Sciatic nerve (tissue), 2 donors: ENCODE measurements at places on chromosomes 3 and 15. TPM values are rescaled to one million over a fixed set of nuclear protein-coding genes. Genes with fewer than 3 reads are reported as not detected.

DNA sequence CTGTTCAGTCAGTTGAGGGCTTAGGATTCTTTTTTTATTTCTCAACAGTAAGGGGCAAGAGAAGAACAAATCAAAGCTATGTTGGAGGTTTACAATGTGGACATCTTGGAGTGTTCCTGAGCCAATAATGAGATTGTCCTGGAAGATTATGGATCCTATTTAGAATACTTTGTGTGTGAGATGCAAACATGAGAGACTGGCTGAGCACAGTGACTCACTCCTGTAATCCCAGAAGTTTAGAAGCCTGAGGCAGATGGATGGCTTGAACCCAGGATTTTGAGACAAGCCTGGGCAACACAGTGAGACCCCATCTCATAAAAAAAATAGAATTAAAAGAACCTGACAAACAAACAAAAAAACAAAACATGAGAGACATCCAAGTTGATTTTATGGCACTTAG lies 351.6 kb downstream of the GAP43 start:
- no peak for DNase-seq

GRCh38 chr15:101309436-101310160 lies 14.6 kb upstream of the SNRPA1 start:
- DNase-seq, result peak; percentile 60

DNA sequence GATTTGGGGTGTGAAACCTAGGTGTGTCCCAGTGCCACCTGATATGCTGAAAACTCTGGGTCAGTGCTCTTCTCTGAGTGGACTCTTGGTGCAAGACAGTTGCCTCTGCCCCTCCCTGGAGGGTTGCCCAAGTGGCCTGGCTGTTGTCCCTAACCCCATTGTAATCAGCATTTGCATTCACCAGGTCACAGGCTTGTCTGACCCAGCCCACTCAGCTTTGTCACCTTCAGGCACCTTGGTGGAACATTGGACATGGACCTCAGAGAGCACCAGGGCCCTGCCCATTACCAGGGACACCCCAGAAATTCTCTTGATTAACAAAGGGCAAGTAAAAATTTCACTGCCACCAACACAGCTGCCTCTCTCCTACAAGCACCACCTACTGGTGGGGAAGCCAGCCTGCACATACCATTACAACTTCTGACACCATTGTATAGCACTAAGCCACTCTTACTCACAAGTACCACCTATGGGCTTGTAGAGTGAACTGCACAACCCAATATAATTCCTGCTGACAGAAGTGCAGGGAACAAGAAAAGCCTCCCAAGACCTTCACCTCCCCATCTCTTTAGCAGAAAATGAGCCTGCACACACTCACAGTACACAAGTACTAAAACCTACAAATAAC lies 324.6 kb downstream of the EPHA6 start:
- DNase-seq, result no peak

The CD96 gene
- total RNA-seq, result 1.7 TPM

The LIPC gene
- 24.4 TPM for total RNA-seq

DNA sequence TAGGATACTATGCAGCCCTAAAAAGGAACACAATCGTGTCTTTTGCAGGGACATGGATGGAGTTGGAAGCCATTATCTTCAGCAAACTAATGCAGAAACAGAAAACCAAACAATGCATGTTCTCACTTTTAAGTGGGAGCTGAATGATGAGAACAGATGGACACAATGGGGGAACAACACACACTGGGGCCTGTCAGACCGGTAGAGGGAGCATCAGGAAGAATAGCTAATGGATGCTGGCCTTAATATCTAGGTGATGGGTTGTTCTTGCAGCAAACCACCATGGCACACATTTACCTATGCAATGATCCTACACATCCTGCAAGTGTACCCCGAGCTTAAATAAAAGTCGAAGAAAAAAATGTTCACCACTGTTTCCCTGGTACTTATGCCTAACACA lies 17.5 kb downstream of the SENP7 start:
- no peak for DNase-seq

GRCh38 chr15:99247062-99247461 lies 2.3 kb downstream of the TTC23 start:
- DNase-seq, result no peak

DNA sequence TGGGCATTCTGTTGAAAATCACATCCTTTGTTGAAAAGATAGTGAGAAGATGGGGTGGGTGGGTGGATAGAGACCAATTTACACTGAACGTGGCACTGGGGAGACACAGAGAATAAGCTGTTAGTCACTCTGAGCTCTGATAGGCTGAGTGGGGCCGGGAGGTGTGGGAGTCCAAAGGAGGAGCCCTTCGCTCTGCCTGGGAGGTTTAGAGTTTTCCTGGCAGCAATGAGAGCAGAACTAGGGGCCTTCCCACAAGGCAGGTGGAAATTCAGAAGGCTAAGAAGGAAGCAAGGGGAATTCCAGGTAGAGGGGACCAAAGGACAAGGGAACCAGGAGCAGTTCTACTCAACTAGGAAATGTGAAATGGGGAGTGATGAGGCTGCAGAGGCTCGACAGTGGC lies 272.7 kb downstream of the RPLP1 start:
- DNase-seq, result no peak

- no peak for DNase-seq
Observed at GRCh38 chr3:150006794-150007193, 36.1 kb upstream of the PFN2 start.

- DNase-seq, result no peak
Observed at GRCh38 chr15:50275908-50276307, 10.4 kb upstream of the HDC start.

The PP2D1 gene
- not detected for total RNA-seq

DNA sequence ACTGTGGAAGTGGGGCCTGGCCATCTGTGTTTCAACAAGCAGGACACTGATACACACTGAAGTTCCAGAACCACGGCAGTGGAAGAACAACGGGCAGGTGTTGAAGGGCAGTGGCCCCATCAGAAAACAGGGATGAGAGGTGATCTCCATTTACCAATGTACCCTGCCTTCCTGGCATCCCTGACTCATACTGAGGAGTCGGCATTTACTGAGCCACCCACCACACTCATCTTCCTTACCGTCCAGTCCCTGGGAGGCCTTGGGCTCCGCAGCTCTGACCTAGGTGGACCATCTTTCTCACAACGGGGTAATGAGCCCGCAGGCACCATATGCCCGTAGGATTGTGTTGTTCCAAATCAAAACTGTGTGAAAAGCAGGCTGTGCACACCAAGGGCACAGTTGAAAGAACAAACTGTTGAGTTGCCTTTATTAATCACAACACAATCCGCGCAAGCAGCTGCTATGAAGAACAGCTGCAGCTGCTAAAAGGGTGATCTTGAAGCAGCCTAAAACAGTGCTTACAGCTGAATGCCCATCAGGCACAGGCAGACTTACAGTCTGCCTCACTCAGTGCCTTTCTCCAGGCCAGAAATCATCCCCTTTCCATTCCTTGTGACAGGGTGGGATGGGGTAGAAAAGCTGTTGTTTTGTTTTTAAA lies 12.9 kb downstream of the MB21D2 start:
- DNase-seq, result no peak

GRCh38 chr3:39291903-39292329 lies 12.1 kb upstream of the CX3CR1 start:
- DNase-seq, result peak; percentile 81

DNA sequence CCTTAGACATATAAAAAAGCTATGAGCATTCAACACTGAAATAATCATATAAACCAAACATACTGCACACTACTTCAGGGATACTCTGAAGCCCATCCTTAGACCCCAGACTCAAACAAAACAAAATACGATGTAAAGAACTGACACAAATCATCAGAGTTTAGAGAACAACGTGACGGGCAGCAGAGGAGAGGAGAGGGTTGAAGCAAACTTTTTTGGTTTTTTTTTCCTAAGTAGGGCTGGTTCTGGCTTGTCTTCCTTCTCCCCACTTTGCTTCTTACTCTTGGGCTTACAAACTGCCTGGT lies 34.7 kb downstream of the GAP43 start:
- no peak for DNase-seq

- DNase-seq, result no peak
Observed at GRCh38 chr3:62238003-62238402, 135.3 kb downstream of the FEZF2 start.

The AMT gene
- 12.4 TPM for total RNA-seq

- DNase-seq, result no peak
Observed at GRCh38 chr3:156409694-156410093, 145.2 kb downstream of the SSR3 start.

The ZNF80 gene
- total RNA-seq, result not detected

The SEMA6D gene
- total RNA-seq, result 42.8 TPM

- no peak for DNase-seq
Observed at GRCh38 chr3:13123765-13124164, 50.5 kb upstream of the IQSEC1 start.

The REC114 gene
- total RNA-seq, result not detected

The CDCP1 gene
- total RNA-seq, result 1.8 TPM

The IL12A gene
- 0.53 TPM for total RNA-seq

DNA sequence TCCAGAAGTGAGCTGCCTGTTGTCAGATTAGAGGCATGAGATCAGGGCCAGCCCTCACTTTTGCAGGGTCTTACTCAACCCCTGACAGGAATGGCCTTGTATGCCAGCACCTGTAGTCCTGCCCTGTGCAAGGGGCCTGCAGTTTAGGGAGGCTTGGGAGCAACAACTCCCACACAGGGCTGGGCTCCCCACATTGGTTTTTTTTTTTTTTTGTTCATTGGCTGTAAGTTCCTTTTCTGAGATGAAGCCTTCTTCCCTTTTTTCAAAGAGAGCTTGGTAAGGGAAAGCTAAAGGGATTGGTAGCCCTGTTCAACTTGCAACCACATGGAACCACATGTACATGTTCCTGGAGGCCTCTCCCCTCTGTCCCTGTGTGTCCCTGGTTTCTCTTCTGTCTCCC lies 46.4 kb downstream of the TNFAIP8L3 start:
- no peak for DNase-seq

GRCh38 chr3:160005004-160005403 lies 16.4 kb downstream of the IL12A start:
- DNase-seq, result no peak

- DNase-seq, result no peak
Observed at GRCh38 chr3:194301730-194302129, 49.4 kb downstream of the CPN2 start.

- peak; percentile 84 for DNase-seq
Observed at GRCh38 chr15:100902436-100903167, 16.6 kb upstream of the LRRK1 start.

DNA sequence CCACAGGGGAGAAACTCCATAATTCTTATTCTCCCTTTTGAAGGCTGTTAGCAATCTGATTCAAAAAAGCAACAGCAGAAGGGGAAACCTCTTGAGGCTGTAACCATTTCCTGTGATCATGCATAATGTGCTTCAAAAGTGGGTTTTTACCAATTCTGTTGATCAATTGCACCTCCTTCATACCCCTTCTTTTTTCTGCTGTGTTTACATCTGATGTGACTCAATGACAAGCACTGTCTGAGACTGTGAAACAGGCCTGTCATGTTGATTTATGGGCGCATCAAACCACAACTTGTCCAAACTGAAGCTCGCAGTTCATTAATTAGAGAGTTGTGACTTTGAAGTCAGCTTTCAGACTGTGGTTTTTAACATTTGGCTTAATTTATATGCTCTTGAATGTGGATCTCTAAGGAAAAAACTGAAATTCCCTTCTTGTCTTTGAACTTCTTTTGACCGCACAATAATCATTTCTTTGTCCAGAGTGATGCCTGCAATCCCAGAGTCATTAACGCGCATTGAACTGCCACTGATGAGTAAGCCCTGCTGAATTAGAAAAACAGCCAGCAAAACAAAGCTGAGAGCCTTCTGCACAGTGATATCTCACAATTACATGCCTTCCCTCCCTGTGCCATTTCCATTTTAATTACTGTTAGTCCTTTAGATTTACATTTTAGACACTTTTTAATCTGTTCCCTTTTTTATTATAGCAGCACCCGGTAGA lies 532.8 kb downstream of the FOXP1 start:
- DNase-seq, result no peak

The SPPL2A gene
- total RNA-seq, result 117 TPM

- DNase-seq, result peak; percentile 30
Observed at GRCh38 chr3:126413693-126414080, 19.0 kb downstream of the CFAP100 start.

The GP5 gene
- 0.09 TPM for total RNA-seq

DNA sequence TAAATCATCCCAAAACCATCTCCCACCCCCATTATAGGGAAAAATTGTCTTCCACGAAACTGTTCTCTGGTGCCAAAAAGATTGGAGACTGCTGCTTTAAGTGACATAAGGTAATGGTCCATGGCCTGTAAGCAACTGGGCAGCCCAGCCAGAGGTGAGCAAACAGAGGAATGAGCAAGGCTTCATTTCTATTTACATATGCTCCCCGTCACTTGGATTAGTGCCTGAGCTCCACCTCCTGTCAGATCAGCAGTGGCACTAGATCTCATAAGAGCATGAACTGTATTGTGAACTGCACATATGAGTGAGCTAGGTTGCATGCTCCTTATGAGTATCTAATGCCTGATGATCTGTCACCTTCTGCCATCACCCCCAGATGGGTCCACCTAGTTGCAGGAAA lies 1159.8 kb upstream of the ALCAM start:
- no peak for DNase-seq

The SPTBN5 gene
- total RNA-seq, result 35.0 TPM

DNA sequence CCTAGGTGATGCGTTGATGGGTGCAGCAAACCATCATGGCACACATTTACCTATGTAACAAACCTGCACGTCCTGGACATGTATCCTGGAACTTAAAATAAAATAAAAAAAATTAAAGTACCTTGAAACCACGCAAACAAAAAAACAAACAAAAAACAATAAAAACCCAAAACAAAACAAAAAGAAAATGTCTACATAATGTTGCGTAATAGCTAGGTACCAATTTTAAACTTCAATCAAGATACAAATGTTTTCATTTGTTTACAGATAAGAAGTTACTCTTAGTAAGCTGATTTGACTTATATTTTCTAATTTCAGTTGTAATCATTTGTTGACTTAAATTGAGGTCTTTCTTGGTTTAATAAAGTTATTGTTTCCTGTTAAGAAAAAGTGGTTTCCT lies 349.6 kb upstream of the KCNMB2 start:
- no peak for DNase-seq

- DNase-seq, result no peak
Observed at GRCh38 chr3:114392831-114393230, 99.0 kb downstream of the TIGIT start.

The SNURF gene
- 30.3 TPM for total RNA-seq

- DNase-seq, result no peak
Observed at GRCh38 chr3:186569779-186570095, 783 bp upstream of the DNAJB11 start.

The ARMC8 gene
- total RNA-seq, result 48.9 TPM

DNA sequence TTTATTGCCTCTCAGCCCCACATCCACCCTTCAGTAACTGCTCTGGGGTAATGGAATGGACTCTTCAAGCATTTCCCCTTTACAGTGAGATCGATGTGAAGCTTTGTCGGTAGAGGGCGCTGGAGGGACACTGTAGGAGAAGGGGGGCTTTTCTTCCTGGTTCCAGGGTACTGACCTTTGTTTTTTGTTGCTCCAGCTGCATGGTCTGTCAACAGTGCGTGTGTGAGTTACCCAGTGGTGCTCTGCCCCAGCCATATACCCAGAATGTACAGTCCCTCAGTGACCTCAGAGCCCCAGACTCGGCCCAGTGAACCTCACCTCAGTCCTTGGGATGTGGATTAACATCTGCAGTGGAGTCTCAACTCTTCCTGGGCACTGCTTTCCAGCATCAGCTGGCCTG lies 180.3 kb upstream of the TSC22D2 start:
- peak; percentile 74 for DNase-seq

- DNase-seq, result no peak
Observed at GRCh38 chr3:31181661-31182060, 287.2 kb upstream of the GADL1 start.
